Lung (tissue), 17 donors: ENCODE measurements at places on chromosomes 7 and 10.
A peak's percentile ranks its signal among the peaks of the same experiment; 100 is the strongest.

GRCh38 chr7:148434181-148434757 lies 156.3 kb upstream of the C7orf33 start:
- DNase-seq: no peak

- DNase-seq: no peak
These were observed 18.9 kb upstream of the ZNF138 start for GRCh38 chr7:64775289-64775688.

DNA sequence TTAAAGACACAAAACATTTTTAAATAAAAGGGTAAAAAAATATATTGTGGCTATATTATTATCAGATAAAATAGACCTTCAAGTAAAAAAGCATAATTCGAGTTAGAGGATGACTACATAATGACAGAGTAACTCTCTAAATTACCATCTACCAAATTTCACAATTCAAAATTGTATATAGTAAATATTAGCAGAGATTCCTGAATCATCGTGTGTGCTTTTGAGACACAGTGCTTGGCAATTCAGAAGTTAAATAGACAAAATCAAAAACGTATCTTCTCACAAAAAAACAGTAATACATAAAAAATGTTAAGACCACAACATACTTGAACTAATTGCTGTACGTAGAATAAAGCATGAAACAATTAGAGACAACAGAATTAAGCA lies 110.4 kb downstream of the AHR start:
- DNase-seq: no peak

DNA sequence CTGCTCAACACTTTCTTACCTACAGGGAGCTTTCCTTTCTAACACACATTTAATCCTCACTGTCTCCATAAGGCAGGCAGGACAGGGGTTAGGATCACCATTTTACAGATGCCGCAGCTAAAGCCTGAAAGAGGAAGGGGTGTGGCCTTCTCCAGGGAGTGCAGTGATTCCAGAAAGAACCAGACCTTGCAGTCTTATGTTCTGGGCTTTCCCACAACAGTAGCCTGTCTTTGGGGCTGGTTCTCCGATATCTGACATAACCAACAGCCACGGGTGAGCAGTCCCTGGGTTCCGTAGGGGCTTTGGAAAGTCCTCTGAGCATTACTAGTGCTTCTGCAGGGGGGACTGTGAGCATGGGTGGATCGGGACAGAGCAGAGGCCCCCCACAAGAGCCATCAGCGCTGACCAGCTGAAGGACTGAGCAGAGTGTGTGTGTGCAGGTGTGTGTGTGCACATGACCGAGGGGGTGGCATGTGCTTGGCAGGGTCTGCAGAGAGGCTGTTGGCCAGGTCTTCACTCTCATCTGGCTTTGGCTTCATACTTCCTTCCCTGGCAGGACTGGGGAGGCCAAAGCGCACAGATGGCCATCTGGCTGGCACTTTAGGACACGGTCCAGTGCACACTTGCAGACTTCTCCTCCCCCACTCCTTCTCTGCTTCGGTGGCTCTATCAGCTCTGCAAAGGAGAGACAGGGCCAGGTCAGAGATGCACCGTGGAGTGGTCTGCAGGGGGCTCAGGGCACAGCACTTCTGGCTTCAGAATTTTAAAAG lies 400.3 kb downstream of the RPS24 start:
- DNase-seq: no peak

- no peak for DNase-seq
These were observed 17.3 kb upstream of the ADRB1 start for GRCh38 chr10:114026189-114027040.

DNA sequence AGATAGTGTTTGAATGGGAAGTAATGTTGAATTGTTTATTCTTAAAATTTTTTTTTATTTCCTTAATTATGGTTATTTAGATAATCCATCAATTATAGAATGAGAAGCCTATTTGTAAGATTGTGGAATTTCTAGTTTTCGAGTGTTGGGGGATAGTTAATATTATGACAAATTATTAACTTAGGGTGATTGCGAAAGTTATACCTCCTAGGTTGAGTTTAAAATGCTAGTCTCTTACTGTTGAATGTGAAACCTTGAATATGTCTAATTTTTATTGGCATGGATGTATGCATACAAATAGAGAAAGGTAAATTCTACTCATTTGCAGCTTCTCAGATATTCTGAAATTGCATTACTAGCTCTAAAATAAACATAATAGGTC lies 43.2 kb downstream of the BICC1 start:
- DNase-seq: peak; percentile 29

DNA sequence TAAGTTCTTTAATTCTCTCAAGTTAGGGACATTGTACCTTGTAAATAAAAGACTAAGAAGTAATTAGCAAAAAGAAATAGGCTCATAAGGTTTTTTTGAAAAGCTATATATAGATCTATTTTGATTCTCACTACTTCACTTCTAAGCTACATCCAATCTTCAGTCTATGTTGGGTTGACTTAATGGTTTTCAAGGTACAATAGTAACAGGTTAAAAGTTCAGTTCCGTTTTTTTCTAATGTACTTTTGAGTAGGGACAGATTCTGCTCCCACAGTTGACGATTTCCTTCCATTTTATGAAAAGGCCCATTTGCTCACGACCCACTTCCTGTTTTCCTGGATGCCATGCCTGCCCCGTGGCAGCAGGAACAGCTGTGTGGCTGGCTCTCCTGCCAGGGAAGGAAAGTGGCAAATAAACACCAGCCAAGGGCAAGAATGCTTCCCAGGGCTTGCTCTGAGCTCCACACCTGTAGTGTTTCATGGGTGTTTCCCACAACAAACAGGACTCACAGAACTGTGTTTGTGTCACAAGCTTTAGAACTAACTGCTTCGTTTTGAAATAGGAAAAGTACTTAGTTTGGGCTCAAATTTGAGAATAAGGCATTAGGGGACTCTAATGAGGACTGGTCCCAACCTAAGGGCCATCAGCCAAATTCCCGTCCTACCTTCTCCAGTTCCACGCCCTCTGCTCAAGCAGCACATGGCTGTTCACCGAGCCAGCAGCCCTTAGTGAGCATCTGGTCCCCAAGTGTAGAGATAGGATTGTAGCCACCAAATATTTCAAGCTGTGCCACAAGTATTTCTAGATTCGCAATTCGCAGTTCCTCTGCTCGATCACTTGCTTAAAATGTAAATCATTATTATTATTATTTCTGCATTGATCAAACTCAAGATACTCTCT lies 240.7 kb downstream of the COBL start:
- no peak for DNase-seq

DNA sequence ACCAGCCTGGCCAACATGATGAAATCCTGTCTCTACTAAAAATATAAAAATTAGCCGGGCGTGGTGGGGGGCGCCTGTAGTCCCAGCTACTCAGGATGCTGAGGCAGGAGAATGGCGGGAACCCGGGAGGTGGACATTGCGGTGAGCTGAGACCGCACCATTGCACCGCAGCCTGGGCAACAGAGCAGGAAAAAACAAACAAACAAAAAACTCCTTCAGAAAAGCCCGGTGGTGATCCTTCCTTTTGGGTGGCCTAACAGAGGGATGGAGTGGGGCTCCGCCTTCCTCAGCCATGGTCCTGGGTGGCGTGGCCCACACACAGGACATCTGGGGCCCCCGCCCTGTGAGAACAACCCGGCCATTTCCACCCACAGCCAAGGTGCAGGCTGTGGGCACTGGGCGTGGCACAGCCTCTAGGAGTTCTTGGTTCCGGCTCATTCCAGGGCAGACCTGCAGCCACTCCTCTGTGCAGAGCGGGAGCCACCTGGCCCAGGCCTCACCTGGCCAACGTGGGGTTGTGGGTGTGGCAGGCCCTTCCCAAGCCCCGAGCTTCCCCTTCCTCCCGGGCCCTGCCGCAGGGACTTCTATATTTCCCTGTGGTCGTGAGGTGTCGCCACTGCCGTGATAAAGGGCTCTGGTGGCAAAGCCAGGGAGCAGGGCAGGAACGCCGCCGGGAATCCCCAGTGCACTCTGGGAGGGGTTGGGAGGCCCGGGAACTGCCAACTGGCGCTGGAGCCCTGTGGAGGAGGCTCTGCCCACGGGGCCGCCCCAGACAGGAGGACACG lies 37.6 kb downstream of the GET4 start:
- DNase-seq: no peak

- DNase-seq: no peak
These were observed 225.0 kb upstream of the FAM3C start for GRCh38 chr7:121620953-121621606.

GRCh38 chr7:152543799-152544198 lies 108.0 kb upstream of the KMT2C start:
- DNase-seq: no peak

- DNase-seq: no peak
These were observed 36.0 kb downstream of the EZH2 start for GRCh38 chr7:148847815-148848734.

- DNase-seq: peak; percentile 40
These were observed 28.2 kb downstream of the COL26A1 start for GRCh38 chr7:101390901-101391301.

GRCh38 chr10:132627666-132628531 lies 90.3 kb downstream of the INPP5A start:
- peak; percentile 64 for DNase-seq

GRCh38 chr7:33076737-33077136 lies 14.2 kb upstream of the NT5C3A start:
- DNase-seq: no peak

- no peak for DNase-seq
These were observed 81.9 kb upstream of the TRIL start for GRCh38 chr7:29039821-29040578.

DNA sequence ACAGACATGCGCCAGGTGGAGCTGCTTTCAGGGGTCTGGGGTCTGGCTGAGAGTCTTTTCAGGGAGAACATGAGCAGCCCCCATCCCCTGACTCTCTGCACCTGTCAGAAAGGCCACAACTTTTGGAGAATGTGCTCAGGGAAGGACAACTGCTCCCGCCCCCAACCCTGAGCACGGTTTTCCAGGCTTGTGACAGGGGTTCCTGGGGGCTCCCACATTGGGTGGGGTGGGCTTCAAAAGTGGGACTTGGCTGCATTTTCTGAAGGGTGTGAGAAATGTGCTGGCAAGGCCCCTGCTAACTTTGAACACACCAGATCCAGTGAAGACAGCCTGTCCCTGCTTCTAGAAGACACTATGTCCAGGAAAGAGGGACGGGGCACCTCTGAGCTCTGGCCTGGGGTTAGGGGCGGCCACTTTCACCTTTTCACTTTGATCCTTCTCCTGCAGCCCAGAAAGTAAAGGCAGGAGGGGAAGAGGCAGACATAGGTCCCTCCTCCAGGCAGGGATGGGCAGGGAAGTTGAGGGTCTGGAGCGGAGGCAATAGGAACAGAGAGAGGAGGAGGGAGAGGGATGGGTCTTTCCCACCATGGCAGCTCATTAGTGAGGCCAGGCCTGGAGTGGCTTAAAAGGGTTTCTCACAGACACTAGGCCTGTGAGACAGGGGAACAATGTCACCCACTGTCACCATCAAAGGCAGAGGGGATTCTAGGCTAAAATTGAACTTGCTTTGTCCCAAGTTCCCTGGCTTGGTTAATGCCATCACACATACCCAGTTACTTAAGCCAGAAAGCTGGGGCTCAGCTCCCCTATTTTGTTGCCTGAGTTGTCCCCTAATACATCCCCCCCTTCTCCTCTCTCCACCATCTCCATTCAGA lies 1.5 kb downstream of the KCP start:
- DNase-seq: peak; percentile 71

DNA sequence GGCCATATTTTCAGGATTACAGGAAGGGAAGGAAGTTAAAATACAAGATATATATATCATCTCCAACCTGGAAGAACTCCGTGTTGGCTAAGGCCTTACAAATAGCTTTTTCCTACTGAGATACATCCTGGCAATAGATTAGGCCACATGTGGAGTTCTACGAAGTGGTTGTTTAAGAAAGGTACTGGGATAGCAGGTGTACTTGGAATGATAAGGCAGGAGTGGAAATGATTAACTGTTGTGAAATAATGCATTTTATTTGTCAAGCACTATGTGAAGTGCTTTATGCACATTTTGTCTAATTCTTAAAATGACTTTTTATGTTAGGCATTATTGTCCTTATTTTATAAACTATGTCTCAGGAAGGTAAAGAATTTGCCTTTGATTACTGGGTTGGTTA lies 18.9 kb upstream of the SMIM30 start:
- DNase-seq: no peak

DNA sequence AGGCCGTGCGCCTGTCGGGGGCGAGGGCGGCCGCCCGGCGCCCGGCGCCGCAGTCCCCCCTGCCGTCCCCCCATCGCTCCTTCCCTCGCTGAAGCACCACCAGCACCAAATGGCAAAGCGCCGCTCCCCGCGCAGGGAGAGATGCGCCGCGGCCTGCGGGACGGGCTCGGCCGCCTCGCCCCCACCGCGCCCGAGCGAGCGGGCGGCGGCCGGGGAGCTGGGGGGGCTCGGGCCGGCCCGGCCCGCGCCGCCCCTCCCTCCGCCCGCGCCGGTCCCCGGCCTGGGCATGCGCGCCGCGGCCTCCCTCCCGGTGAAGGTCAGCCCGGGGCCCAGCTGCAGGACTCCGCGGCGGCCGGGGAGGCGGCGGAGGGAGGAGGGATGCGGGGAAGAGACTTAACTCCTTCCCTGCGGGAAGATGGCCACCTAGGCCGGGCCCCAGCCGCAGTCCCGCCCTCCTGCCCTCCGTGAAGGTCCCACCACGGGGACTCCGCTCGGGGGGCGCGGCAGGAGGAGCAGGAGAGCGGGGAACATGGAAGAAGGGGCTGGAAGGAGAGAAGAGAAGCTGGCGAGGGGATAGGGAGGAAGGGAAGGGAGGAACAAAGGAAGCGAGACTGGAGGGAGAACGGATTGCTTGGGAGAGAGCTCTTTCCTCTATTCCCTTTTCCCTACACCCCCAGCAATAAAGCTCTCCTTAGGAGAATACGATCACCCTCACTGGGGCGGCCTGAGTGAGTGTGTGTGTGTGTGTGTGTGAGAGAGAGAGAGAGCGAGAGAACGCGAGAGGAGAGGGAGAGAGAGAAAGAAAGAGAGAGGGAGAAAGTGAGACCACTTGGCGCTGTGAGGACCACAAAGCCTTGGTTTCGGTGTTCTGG lies 3.4 kb upstream of the SMARCD3 start:
- peak; percentile 91 for DNase-seq

DNA sequence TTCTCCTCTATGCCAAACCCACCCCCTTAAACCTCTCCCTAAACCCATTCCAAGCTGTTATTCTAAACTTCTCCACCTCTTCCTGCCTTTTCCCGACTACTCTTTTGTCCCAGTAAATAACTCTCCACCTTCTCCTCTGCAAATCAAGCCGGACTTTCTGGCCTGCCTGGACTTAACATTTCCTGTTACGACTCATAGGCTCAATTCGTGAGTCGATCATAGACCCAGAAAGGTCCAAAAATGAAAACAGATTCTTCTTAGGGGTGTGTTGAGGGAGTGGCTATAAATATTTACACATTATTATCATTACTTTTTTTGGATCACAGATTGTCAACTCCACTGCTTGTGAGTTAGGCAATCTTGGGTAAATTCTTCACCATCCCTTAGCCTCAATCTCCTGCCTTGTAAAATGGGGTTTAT lies 59.0 kb upstream of the HABP2 start:
- DNase-seq: no peak

GRCh38 chr7:13560441-13560840 lies 429.0 kb downstream of the ETV1 start:
- no peak for DNase-seq
